ENCODE measurements at places on chromosomes 7 and 10.

DNA sequence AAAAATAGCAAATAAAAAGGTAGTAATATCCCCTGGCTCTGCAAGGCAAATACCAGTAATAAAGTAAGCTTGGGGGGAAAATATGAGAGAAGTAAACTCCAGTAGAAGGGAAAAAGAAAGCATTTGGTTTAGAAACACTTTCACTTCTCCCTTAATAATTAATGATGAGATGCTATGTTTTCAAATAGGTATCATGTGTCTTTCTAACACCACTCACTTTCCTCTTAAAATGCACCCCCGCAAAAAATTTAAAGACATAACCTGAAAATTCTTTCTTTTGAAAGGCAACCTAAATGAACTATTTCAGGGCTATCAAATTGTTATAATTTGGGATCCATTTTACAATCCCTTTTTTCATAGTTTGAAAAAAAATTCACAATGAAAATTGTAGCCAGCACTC lies 240.3 kb downstream of the SNX10 start:
- DNase-seq = no peak

DNA sequence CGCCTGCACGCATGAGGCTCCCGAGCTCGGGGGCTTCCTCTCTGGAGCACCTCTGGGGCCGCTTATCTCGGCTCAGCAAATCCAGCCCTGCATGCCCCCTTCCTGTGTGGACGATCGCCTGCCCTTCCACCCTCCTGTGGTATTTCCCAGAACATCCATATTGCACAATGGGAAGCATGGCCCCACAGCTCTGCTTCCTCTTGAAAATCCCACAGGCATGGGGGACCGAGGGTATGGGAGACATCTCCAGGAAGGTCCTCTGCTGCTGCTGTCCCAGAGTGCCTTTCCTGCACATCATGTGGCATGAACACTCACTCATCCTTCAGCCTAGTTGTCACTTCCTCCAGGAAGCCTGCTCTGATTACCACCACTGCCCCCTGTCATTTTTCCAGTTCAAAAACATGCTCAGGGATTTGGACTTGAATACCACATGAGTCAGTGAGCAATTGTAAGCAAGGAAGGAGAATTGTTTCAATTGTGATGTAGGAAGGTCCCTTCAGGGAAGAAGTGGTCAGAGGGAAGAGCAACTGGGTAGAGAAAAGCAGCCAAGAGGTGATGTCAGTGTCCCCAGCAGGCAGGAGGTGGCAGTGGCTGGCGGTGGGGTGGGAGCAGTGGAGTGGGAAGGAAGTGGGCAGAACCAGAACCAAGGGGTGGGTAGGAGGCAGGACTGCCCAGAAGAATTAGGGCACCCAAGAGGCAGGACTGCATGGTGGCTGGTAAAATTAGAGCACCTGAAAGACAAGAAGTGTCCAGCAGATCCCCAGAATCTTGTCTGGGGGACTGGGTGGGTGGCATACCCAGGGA lies 67.5 kb upstream of the ZMIZ1 start:
- DNase-seq = no peak

- DNase-seq = no peak
Observed at GRCh38 chr7:13904689-13905088, 84.8 kb downstream of the ETV1 start.

GRCh38 chr7:90736968-90737939 lies 141.1 kb downstream of the CDK14 start:
- peak; percentile 8 for DNase-seq

GRCh38 chr10:62726638-62727037 lies 77.9 kb upstream of the ADO start:
- no peak for DNase-seq

GRCh38 chr10:111485767-111486166 lies 408.9 kb downstream of the ADRA2A start:
- no peak for DNase-seq

DNA sequence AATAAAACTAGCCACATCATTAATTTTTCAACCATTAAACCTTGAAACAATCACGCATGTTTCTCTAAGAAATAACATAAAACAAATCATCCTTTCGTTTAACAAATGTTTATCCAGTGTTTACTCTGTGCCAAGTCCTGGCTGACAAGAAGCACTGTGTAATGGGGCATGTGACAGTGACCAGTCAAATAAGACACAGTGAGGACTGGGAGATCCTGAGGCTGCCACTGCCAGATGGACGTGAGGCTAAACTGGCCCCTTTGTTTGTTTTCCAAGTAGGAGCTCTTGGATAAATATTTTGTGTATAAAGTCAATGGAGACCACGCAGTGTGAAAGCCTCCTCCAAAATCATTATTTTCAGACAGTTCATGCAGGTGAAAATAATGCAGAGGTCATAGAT lies 626.2 kb downstream of the SUGCT start:
- no peak for DNase-seq

DNA sequence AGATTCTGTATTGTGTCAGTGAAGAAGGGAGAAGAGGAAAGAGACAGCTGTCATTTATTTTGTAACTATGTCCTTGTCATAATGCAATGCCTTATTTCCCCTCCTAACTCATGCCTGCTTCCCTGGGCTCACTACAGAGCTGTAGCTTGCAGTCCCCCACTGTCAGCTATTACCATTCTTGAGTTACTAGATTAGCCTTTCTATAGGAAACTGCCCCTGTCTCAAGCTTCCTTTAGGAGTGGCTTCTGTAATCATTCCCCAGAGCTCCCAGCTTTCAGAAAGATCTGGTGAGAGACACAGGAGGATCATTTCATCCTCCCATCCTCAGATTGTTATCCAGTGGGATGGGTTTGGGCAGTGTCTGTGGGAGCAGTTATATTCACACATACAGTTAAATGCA lies 32.4 kb upstream of the SMKR1 start:
- no peak for DNase-seq

DNA sequence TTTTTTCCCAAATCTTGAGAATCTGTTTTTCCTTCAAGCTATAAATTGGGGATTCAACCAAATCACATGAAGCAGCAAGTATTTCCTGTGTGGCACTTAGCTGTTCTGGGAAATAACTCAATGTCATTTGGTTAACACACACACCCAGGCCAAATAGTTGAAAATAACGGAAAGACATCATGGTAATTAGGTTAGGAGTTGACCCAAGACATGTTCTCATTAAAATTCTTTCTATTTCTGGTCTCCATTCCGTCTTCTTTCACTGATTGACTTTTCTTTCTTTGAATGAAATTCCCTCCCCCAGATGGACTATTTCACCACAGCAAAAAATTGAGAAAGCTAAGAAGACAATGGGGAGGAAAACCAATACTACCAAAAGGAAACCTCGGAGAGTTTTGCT lies 30.5 kb downstream of the NRP1 start:
- no peak for DNase-seq

GRCh38 chr10:77717336-77717735 lies 79.7 kb upstream of the KCNMA1 start:
- DNase-seq = no peak

DNA sequence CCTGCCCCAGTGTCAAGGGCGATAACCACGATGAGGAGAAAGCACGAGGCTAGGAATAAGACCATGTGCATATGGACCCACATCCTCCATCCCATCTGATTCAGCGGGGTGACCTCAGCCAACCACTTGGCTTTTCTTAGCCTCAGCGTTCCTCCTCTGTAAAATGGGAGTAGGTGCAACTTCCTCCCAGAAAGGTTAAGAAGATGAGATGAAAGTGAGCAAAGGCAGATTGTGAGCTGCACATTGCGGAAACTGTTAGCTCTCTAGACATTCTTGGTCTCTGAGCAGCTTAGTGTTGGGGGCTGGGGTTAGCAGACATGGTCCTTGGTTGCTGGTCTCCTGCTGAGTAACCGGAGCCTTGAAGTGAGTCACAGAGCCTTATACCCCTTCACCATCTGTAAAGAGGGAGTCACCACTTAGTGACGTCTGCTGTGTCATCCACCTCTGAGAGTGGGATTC lies 497.3 kb upstream of the GALNT17 start:
- no peak for DNase-seq

GRCh38 chr10:117761695-117762094 lies 219.1 kb downstream of the EMX2 start:
- DNase-seq = no peak
